ENCODE measurements at places on chromosomes 13 and 19.

GRCh38 chr19:48568345-48568886 lies 16.4 kb downstream of the SULT2B1 start:
- no peak for DNase-seq

DNA sequence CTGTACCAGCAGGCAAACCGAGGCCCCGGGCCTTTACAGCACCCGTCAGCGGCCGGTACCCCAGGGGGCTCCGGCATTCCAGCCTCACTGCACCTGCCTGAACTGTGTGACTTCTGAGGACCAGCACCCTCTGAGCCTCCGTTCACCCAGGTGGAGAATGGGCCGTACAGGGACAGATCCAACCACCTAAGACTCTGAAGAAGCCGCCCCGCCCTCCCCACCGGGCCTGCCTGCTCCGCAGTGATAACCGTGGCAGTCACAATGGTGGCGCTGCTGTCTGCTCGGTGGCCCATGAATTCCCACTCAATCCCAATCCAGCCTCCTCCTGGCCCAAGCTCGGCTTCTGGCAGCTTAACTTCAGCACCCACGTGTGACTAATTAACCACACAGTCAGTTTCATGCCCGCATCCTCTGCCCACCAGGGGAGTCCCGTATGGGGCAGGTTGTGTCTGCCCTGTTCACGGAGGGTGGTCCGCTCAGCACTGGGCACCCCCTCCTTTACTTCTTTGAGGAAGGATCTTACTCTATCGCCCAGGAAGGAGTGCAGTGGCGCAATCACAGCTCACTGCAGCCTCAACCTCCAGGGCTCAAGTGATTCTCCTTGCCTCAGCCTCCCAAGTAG lies 3.4 kb downstream of the TCF3 start:
- no peak for DNase-seq

- DNase-seq = peak; percentile 60
Measured at GRCh38 chr19:49570138-49570856, 10.1 kb downstream of the NOSIP start.

- DNase-seq = no peak
Measured at GRCh38 chr19:54316746-54317107, 3.8 kb upstream of the LILRA5 start.

GRCh38 chr13:52945348-52945747 lies 83.3 kb upstream of the OLFM4 start:
- DNase-seq = no peak

DNA sequence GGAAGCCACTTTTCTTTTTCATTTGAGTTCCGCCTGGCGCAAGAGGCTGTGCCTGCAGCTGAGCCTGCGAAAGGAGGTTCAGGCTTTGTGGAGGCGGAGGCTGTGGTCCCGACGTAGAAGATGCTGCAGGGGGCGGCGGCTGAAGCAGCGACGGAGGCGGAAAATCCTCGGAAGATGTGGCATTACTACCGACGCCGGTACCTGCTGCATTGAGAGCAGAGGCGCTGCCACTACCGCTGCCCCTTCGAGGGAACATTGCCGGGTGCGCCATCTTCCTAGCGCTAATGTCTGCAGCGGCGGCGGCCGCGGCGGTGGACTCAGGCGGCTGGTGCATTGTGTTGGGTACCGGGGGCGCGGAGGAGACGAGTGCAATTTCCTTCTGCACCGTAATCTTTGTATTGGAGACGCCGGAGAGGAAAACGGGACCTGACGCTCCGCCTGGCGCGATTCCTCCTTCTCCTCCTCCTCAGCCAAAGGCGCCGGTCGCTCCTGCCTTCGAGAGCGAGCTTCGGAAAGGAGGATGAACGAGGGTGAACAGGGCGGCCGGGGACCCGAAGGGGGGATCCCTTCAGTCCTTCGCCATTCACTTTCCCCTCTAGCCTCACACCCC lies at the start of gene TSC22D1:
Gene TSC22D1, minus strand, starts transcription at position 590 of the 610 bp plus-strand sequence. Its CDS starts 256 bp downstream, at position 334.
- DNase-seq = peak; percentile 58

DNA sequence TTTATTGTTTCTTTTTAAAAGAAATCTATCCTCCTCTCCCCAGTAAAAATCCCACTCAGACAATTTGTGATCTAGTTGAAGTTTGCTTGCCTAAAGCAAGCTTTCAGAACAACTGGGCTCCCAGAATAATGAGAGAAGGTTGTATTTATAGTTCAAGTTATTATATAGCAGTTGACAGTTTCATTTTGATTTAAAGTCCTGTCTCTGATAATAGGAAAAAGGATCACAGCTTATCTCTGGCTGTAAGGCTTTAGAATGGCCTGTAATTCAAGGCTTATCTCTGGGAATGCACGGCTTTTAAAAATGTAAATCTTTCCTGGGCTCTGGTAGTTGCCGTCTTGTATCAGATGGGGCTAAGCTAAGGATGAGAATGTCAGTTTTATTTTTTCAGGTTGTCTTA lies 123.3 kb upstream of the TMTC4 start:
- no peak for DNase-seq

DNA sequence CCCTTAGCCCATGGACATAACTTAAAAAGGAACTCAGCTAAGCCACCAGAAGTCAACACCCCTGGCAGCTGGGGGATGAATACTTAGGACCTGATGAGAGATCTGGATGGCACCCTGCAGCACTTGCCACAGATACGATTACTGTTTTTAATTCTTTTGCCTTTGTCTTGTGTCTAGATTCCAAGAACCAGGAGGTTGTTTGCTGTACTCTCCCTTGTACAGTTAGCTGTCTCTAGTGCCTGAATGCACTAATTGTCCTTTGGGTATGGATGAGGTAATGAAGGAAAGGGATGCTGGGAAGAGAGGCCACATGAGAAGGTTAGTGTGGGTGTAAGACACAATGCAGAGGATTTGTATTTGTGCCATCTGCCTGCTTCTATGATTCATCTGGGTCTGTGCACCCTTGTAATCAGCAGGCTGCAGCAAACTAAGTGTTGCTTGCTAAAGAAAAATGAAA lies 385.8 kb downstream of the KCNRG start:
- no peak for DNase-seq

- no peak for DNase-seq
Measured at GRCh38 chr13:45205124-45205523, 4.3 kb upstream of the KCTD4 start.

Data from stimulated activated CD4-positive, alpha-beta T cell treated with anti-CD3 and anti-CD28 coated beads, Interleukin-2, amount 100 ng/mL, for 24 hours (primary cell).